ENCODE measurements at places on chromosomes 2 and 18.

DNA sequence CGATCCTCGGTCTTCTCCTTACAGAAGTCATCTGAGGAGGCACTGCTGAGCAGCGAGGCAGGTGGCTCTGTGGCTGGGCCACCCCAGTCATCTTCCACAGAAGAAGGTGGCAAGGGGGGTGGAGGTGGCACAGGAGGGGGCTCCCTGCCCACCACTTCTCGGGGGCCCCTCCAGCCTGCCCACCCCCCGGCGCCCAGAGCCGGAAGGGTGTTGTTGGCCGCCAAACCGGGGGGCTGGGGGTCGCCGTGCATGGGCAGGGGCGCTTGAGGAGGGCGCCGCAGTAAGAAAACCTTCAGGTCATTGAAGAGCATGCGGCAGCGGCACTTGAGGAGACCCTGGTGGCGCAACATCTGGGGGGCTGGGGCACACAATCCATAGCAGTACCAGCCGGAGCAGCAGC, 2.5 kb downstream of the MARCHF4 start:
- no peak for DNase-seq

DNA sequence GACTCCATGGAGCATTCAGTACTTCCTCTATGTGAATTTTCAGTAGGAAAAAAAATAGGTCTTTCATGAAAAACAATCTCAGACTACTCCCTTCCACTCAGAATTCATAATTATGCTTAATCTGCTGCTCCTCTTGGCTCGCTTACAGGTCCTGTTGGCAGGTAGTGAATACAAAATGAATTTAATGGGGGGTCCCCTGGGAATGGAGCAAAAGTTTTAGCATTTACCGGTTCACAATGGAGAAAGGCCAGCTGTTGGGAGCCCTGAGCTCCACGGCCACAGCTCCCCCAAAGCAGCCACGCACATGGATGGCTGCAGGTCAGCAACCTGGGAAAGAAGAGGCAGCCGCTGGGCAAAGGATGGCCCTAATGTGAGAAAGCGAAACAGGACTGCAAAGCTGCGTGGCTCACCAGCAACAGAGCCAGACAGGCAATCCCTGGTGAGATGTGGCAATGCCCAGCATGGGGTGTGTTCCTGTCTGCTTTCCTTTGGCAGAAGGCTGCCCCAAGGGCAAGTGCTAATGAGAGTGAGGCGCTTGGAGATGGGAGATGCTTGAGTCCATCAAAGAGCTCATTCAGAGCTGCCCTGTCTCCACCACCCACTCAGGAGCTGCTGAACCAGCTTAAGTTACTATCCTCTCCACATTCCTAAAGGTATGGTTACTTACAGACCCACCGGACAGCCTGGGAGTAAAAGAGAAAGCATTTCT, 447.4 kb downstream of the EPHA4 start:
- DNase-seq: no peak

DNA sequence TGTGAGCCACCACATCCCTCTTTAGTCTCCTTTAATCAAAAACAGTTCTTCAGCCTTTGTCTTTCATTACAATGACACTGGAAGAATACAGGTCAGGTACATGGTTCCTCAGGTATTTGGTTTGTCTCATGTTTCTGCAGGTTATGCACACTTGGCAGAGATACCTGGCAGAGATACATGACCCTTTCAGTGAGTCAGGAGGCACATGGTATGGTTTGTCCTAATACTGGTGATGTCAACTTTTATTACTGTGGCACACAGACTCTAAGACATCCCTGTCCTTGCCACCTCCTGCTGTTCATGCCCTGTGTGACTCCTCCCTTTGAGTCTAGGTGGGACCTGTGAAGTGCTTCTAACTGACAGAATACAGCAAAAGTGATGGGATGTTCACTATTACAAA, 58.4 kb downstream of the SPIRE1 start:
- DNase-seq: no peak

DNA sequence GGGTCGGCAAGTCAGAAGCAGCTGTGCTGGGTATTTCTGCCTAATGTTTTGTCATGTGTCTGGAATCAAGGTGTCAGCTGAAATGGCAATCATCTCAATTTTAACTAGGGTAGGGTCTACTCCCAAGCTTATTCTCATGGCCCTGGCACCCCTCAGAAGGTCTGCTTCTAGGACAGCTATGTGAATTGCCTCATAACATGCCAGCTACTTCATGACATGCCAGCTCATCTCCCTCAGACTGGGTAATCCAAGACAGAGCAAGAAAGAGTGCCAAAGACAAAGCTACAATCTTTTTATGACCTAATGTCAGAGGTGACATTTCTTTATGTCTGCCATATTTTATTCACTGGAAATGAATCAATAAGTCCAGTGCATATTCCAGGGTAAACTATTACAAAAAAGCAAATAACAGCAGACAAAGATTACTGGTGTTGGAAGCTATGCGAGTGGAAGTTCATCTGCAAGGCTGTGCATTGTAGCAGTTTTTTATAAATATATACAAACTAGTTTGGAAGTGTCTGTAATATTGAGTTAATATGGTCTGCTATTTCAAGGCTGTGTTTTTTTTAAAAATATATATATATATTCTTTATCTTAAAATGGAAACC, 153.3 kb downstream of the FSIP2 start:
- DNase-seq: no peak

DNA sequence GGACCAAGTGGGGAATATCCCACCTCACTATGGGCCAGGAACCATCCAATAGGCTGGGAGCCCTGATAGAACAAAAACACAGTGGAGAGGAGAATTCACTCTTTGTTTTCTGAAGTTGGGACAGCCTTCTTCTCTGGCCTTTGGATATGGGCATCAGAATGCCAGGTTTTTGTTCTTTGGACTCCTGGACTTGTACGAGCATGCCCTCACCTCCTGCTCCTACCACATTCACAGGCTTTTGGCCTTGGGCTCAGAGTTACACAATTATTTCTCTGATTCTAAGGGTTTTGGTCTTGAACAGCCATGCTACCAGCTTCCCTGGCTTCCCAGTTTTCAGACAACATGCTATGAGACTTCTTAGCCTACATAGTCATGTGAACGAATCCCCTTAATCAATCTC, 732.9 kb upstream of the VRK2 start:
- no peak for DNase-seq

GRCh38 chr18:32469190-32469651, 1.5 kb downstream of the GAREM1 start:
- DNase-seq: no peak

DNA sequence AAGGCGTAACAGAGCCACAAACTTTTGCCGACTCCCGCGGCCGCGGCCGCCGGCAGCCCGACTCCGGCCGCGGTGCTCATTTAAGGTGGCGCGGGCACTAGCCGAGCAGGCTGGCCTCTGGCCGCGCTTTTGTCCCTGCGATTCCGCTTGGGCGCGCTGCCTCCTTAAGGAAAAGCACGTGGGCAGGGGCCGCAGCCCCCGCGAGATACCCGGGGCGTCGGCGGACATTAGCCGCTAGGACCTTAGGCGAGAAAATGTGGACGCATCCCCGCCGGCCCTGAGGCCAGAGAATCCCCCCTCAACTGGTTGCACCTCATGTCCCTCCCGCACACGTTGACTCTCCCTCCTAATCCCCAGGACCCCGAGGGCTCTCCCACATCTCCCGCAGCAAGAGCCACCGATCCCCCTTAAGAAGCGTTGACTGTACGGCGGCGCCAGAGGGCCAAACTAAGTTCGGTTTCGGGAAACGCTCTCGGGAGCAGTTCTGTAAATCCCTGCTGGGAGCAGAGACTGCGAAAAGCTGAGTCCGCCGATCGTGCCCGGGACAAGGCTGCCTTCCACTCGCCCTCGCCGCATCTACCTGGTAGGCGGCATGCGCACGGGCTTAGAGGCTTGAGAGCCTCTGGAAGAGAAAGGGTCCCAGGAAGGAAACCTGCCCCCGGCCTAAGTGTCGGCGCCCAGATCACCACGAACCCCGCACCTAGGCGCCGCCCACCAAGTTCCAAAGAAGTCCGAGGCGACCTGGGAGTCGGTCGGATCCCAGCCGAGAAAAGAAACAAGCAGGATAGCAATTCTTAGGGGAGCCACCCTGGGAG, 1.8 kb upstream of the SATB2 start:
- DNase-seq: peak; percentile 67

GRCh38 chr18:36378205-36378604, 80.7 kb downstream of the FHOD3 start:
- no peak for DNase-seq

GRCh38 chr2:138296365-138296764, 205.2 kb upstream of the SPOPL start:
- DNase-seq: no peak

DNA sequence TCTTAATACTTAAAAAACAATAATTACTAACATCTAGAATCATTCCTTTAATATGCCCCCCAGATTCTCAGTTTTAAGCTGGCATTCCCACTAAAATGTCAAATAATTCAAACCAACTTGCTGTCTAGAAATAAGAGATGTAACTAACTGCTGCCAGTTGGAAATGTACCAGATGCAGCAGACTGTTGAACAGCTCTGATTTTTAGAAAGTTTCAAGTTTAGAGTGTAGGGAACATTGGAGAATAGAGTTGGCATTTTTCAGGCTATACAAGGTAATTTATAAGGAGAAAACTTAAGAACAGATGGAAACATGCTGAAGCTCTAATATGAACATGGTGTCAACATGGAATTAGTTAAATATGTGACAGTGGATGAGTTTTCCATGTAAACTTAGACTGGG, 101.4 kb downstream of the PTRHD1 start:
- no peak for DNase-seq

DNA sequence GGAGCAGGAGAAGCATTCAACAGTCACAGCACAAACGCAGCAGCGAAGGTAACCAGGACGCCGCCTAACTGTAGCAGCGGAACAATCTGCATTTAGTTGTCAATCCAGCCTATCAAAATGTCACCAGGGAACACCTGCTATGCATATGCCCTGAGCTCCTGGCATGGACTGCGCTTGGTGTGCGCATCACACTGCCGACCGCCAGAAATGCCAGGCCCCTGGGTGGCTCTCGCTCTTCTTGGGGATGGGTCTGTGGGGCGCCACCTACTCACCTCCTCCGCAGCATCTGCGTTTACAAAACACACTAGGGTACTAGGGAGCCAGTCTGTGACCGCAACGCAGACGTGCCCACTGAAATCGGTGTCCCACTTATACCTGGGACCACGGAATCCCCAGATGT, 31.7 kb downstream of the ZNF516 start:
- DNase-seq: no peak

- DNase-seq: no peak
These were observed 176.5 kb downstream of the FAM210A start for GRCh38 chr18:13549880-13550232.

GRCh38 chr2:232516551-232516950, 3.6 kb upstream of the PRSS56 start:
- no peak for DNase-seq

DNA sequence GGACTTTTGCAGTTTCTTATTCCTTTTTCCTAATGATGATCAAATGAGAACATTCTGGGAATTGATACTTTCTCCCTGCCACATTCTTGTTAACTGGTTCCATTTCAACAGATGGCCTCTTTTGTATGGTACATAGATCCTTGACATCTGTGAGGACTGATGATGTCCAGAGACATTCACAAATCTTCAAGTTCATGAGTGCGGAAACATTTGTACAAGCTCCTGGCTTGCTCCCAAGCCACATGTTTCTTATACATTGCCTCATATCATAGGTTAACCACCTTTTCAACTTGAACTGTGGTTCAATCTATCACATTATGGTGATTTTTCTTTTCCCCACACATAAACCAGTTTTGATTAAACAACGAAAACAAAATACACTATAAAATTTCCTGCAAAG, 267.3 kb downstream of the CLIP4 start:
- DNase-seq: no peak

DNA sequence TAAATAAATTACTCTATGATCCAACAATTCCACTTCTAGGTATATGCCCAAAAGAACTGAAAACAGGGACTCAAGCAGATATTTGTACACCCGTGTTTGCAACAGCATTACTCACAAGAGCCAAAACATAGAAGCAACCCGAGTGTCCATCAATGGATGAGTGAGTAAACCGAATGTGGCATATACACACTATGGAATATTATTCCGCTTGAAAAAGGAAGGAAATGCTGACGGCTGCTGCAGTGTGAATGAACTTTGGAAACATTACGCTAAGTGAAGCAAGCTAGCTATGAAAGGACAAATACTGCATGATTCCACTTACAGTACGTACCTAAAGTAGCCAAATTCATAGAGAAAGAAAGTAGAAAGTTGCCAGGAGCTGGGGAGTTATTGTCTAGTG, 32.2 kb downstream of the MREG start:
- no peak for DNase-seq

DNA sequence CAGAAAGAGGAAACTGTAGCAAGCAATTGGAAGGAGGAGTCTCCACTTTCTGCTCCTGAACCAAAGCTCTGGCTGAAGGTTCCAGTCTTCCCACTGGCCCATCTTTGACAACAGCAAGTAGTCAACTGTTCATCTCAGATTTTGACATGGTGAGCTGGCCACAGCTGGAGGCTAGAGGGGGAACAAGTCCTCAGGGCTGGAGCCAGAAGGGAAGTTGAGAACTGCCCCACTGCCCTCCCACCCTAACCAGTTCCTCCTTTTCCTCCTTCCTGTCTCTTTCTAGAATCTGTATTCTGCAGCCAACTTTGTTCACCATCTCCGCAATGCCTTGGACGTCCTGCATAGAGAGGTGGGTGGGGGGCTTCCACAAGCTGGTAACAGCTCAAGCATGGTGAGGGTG, 105.8 kb downstream of the PLB1 start:
- DNase-seq: no peak

- DNase-seq: no peak
These were observed 1.3 kb downstream of the CIAO1 start for GRCh38 chr2:96267159-96267971.

DNA sequence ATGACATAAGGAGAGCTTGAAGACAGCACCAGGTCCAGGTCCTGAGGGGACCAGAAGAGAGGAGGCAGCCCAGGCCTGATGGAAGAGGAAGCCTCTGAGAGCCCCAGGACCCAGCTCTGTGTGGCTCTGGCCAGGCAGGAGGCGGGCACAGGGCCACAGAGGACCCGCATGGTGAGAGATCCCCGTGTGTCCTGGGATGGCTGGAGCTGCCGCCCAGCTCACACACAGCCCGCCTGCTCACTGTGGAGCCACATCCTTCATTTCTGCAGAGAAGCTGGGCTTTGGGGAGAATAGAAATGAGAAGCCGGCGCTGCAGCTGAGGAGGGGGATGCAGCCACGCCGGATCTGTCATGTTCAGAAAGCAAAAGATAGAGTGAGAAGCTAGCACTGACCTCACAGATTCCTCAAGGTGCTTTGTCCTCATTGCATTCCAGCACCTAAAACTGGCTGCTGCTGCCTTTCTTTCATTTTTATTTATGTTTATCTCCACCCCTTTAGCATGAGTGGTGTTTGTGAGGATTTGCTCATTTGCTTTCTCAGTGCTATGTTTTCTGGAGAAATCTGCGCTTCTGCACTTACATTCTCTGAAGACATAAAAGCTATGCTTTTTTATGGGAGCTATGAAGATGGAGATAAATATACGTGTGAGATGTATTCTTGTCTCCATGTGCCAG, 307.6 kb upstream of the MYT1L start:
- DNase-seq: no peak

- no peak for DNase-seq
These were observed 26.0 kb upstream of the LAPTM4A start for GRCh38 chr2:20077411-20077940.

GRCh38 chr2:79619976-79620375, 107.1 kb downstream of the CTNNA2 start:
- no peak for DNase-seq

All from AG04449 (cell line).